Activated T-cell treated with anti-CD3 and anti-CD28 coated beads, Interleukin-2, amount 50 U/mL, for 24 hours (primary cell): ENCODE measurements at places on chromosomes 6 and 20.

GRCh38 chr20:45951925-45952834, 17.7 kb downstream of the PCIF1 start:
- H3K27ac ChIP-seq: peak overlapping the region; percentile 70
- H3K4me1 ChIP-seq: no peaks in the 10 kb centered on the region
- H3K4me3 ChIP-seq: no peak overlapping the region
- DNase-seq: no peak
- no peaks in the 10 kb centered on the region for H3K27me3 ChIP-seq

DNA sequence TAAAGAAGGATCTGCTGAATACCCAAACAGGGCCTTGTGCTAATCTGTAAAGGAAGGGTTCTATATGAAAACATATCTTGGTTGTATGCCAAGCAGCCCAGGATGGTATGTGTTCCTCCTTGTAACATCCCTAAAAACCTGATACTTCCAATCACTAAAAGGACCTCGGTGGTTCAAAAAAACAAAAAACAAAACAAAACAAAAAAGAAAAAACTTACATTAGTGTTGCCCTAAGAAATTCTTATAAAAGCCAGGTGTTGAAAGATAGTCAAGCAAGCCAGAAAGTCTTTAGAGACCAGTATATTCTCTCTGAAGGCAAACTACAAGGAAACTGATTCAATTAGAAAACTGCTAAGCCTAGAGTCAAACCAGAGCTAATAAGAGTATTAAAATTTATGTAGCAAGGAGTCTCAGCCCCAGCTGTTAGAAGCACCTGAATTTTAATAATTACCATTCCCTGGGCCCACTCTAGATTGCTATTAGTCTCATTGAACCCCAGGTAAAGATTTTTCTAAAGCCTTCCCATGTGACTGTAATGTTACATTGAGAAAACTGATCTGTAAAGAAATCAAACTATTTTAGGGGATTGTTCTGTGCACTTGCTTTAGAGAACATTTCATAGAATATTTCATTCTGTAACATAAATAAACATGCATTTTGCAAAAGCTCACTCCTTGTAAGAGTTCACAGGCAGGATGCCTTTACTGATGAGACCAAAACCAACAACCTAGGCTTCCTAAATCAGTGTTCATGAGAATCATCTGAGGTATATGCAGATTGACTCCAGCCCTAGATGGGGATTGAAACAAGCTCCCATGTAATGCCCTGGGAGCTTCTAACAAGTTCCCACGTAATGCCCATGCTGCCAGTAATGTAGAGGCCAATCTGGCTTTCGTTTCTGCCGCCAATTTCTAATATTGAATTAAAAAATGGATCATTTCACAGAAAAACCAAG, 95.2 kb upstream of the BTN3A2 start:
- no peaks in the 10 kb centered on the region for H3K27me3 ChIP-seq
- no peak overlapping the region for H3K27ac ChIP-seq
- H3K36me3 ChIP-seq: peaks cover 15% of the 10 kb centered on the region
- H3K4me3 ChIP-seq: no peak overlapping the region
- peaks cover 30% of the 10 kb centered on the region for H3K4me1 ChIP-seq

DNA sequence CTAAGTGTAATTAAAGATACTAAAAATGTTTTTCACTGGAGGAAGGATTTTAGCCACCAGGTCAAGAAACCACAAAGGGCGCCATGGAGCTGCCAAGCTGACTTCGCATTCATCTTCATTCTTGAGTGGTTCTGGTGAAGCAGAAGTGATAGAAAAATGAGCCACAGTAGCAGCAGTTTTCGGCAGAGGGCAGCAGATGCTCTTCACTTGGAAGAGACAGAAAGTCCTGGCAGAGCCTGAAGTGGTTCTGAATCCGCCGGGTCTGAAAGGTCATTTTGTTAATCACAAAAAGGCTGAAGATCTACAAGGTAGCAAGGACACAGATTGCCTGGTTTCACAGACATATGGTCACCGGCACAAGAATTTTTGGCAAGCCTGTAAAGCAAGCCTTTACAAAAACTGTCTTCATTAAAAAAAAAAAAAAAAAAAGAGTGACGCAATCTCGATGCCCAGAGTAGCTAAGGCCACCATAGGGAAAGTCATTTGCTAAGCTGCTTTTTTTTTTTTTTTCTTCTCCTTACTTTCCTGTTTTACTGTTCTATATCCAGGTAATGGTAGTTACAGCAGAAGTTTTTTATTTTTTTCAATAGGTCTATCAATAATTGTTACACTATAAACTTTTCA, 345.1 kb upstream of the AGPAT4 start:
- H3K27me3 ChIP-seq: no peaks in the 10 kb centered on the region
- no peaks in the 10 kb centered on the region for H3K36me3 ChIP-seq
- H3K4me1 ChIP-seq: no peaks in the 10 kb centered on the region
- no peak overlapping the region for H3K27ac ChIP-seq

DNA sequence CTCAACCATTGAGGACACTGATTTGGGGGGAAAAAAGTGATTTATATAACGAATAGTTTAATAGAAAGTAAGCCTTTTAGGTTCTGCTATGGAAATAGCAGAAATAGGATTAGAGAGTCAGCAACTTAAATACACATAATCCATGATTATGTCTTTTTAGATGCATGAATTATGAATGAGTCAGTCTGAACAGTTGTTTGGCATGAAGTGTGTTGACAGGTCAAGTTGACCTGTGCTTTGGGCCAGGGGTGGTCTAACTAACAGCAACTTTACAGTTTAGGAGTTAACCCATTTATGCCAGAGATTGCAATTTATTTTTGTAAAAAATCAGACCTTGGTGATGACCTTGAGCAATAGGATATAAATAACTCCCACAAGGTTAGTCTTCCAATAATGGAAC, 191.3 kb downstream of the MTFR2 start:
- no peak for DNase-seq
- no peaks in the 10 kb centered on the region for H3K4me1 ChIP-seq
- H3K27me3 ChIP-seq: peaks cover 10% of the 10 kb centered on the region
- H3K4me3 ChIP-seq: no peak overlapping the region

- no peaks in the 10 kb centered on the region for H3K36me3 ChIP-seq
- no peaks in the 10 kb centered on the region for H3K4me1 ChIP-seq
- peaks cover 62% of the 10 kb centered on the region for H3K27me3 ChIP-seq
- no peak overlapping the region for H3K27ac ChIP-seq
Observed at GRCh38 chr20:57326667-57327455, 2.7 kb upstream of the SPO11 start.

DNA sequence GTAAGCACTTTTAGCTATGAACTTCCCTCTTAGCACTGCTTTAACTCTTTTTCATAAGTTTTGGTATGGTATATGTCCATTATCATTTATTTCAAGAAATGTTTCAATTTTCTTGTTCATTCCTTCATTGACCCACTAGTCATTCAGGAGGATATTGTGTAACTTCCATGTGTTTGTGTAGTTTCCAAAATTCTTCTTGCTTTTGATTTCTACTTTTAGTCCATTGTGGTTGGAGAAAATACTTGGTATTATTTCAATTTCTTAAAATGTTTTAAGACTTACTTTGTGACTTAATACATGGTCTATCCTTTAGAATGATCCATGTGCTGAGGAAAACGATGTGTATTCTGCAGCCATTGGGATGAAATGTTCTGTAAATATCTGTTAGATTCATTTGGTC, 176.5 kb downstream of the CENPW start:
- no peak overlapping the region for H3K4me3 ChIP-seq
- H3K4me1 ChIP-seq: no peaks in the 10 kb centered on the region
- H3K36me3 ChIP-seq: no peaks in the 10 kb centered on the region
- no peak overlapping the region for H3K27ac ChIP-seq

DNA sequence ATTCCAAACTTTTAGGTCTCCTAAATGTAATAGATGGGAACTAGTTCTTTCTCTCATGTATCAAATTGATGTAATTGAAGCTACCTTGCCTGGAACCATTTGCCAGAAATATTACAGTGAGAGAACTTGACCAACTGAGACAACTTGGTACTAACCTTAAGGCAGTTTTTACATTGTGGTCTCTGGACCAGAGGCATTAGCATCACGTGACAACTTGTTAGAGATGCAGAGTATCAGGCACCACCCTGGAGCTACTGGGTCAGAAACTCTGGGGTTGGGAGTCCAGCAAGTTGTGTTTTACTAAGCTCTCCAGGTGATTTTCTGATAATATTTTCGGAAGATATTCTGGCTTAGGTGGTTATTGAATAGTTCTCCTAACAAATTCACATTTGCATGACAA, 982.1 kb upstream of the SLC35B3 start:
- no peak overlapping the region for H3K4me3 ChIP-seq
- H3K27me3 ChIP-seq: no peaks in the 10 kb centered on the region
- no peak overlapping the region for H3K27ac ChIP-seq
- no peaks in the 10 kb centered on the region for H3K36me3 ChIP-seq
- DNase-seq: no peak
- H3K4me1 ChIP-seq: no peaks in the 10 kb centered on the region

DNA sequence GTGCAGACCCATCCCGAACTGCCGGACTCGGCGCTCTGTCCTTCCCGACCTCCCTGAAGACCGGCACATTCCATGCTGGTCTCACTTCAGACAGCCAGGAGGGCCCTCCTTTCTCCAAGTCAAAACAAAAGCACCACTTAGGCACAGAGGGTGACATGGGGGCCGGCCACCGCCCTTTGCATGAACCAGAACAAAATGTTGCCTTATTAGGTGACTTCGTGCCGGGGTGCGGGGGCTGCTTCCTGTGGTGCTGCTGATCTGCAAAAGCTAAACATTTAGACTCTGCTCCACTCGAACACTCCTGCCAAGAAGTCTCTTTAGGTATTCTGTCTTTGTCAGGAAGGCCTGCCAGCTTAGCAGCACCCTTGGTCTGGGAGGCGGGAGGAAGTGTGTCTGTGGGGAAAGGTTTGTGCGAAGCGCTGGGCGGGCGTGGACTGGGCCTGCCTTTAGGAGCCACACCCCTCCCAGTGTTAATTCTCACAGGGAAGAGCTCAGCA, 133.8 kb downstream of the SMOC2 start:
- no peak overlapping the region for H3K27ac ChIP-seq
- no peaks in the 10 kb centered on the region for H3K4me1 ChIP-seq
- no peak for DNase-seq
- no peaks in the 10 kb centered on the region for H3K36me3 ChIP-seq
- H3K4me3 ChIP-seq: no peak overlapping the region

GRCh38 chr20:9375221-9375681, 139.1 kb upstream of the LAMP5 start:
- H3K27me3 ChIP-seq: no peaks in the 10 kb centered on the region
- no peak overlapping the region for H3K4me3 ChIP-seq
- no peak for DNase-seq

- no peaks in the 10 kb centered on the region for H3K4me1 ChIP-seq
- no peak overlapping the region for H3K4me3 ChIP-seq
- no peaks in the 10 kb centered on the region for H3K36me3 ChIP-seq
- peaks cover 6% of the 10 kb centered on the region for H3K27me3 ChIP-seq
- DNase-seq: no peak
Observed at GRCh38 chr20:23520185-23520584, 29.3 kb downstream of the CST8 start.
